ENCODE measurements at places on chromosomes 1 and 21.

- no peak for DNase-seq
Measured at GRCh38 chr1:210541680-210542358, 213.1 kb downstream of the HHAT start.

DNA sequence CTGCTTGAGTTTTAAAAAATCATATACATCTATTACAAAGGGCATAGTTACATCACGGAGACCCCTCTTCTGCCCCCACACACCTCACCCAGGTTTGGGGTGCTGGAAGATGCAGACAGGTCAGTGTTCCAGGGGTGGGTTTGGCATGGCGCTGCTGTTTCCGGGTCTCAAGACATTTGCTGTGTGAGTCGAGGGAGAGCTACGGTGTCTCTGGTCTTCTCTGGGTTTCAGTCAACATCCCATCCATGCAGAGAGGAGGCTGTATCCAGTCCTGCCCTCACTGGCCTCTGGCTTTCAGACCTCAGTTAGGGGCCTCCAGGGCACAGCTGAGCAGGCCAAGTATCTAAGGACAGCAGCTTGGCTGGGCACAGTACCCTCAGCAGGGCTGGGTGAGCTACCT lies 28.6 kb upstream of the DISP3 start:
- no peak for DNase-seq

- no peak for DNase-seq
Measured at GRCh38 chr1:36349241-36349671, 25.8 kb upstream of the EVA1B start.

DNA sequence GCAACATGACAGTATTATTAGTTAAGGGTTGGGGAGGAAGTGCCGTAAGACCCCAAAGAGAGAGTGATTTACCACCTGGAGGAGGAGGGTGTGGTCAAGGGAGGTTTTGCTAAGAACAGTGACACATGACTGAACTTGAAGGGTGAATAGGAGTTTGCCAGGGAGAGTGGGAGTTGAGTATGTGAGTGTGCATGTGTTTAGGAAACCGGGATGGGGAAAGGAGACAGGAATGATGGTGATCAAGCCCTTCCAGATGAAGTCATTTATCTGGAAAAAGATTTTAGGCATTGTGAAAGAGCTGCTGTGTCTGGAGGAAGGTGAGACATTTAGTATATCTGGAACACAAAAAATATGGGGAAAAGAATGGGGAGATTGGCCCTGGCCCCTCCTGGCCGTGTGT lies 28.1 kb upstream of the IL10 start:
- no peak for DNase-seq

DNA sequence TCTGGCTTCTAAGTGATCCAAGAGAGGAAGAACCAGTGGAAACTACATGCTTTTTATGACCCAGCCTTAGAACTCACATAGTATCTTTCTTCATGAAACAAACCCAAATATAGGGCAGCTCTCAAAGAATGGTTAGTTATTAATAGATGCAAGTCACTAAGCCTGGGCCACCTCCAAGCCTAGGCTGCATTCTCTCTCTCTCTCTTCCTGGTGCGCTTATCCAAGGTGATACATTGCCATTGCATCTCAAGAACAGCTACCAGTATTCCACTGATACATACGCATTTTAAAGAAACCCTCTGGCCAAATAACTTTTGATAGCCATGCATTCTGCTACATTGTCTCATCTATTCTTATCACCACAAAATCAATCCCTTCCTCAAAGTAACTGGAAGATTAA lies 455.6 kb upstream of the ADGRL2 start:
- DNase-seq: no peak

DNA sequence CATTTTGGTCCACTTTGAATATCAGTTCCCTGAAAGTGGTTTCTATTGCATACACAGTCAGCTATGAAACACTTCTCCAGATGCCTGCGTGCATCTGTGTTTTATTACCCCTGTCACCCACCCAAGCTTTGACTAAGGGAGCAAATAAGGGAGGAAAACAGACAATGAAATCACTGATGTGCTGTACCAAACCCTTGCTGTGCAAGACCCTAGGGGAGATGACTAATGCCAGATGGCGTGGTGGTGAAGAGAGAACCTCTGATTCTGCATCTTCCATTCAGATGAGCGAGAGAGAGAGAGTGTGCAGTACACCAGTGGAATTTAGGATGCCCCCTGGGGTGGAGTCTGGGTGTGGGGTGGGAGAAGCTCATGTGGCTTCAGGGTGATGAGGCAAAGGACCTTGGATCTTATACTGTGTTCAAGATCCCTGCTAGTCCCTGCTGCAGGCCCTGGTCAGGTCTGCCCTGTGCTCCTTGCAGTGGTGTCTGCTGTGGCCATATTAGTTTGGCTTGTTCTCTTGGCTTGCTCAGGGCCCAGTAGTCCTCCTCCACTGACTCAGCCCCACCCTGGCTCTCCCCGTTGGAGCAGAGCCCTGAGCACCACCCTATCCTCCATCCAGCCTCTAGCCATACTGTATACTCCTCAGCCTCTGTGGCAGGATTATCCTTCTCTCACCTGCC lies 18.5 kb downstream of the CLCA1 start:
- no peak for DNase-seq

DNA sequence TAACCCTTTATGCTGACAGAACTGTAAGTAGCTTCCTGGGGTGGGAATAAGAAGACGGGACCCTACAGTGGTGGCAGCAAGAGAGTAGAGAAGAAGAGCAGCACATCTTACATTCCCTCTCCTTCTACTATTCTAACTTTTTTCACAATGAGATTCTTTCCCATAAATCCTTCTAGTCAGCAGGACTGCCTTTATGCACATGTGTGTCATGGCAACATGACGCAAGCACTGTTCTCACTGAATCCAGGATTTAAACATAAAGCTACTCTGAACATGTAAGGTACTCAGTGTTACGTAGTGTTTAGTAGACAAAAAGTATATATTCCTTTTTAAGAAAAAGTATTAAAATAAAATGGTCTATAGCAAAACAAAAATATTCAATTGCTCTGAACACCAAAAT lies 309.7 kb upstream of the LYPLAL1 start:
- DNase-seq: no peak

GRCh38 chr1:230424391-230425251 lies 1.5 kb downstream of the PGBD5 start:
- DNase-seq: no peak

DNA sequence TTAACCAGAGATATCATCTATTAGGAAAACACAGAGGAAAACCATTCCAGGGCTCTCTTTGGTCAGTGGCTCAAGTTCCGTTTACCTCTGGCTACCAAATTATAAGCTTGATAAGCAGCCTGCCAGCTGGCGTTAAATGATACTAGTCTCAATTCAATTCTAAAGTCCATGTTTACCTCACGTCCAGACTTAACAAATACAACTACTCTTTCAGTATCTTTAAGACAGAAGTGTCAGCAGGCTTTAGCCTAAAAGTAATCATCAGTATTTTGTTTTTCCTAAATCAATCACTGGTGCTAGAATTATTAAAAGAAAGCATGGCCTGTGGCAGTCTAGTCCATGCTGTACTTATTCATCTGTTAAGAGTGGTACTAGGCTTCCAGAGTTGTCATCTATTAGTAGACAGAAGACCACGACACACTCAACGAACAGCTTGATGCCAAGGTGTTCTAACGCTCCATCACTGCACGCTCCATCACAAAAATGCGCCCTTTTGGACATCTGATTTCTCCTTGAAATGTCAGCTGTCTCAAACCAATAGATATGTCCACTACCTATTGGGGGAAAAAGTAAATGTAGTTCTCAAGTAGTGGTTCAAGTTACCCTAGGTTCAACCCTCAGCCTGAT lies 1.5 kb downstream of the IVNS1ABP start:
- no peak for DNase-seq

GRCh38 chr1:155012026-155012546 lies 9.5 kb downstream of the ZBTB7B start:
- no peak for DNase-seq

DNA sequence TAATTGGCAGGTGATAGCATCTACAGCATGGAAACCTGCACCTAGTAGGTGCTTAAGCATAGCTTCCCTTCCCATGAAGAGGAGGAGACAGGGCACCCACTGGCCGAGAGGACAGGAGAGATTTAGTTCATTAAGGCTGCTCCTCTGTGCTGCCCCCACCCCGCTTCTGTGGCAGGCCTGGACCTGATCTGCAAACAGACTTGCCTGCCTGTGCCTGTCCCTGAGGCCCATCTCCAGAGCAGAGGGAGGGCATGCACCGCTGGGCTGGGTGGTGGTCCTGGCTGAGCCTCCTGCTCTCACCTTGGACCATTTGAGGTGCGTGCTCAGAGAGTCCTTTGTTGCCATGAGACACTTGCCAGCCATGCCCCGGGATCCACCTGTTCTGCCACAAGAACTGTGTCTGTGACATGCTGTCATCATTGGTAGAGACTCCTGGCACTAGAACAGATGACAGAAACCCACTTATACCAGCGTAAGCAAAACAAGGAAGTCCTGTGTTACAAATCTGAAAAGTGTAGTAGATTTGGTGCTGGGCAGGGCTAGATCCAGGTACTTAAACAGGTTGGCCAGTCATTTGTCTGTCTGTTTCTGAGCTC lies 55.6 kb downstream of the PTPRF start:
- no peak for DNase-seq

DNA sequence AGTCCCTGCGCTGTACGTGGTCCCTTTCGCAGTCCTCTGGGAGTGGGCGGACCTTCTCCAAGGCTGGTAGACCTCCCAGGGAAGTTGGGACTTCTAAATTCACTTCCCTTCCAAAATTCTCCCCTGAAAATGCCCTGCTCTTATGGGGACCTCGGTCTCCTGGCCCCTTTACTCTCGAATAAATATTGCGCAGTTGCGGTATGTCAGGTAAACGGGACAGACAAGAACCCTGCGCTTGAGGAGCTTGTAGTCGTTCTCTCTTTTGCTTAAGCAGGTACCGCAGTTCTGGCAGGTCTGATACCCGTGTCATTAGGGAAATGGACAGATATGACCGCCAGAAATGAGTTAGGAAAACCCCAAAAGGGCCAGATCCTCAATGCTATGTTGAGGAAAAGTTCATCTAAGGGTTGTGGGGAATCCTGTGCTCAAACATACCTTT lies 561 bp downstream of the KIF2C start:
- peak; percentile 23 for DNase-seq

DNA sequence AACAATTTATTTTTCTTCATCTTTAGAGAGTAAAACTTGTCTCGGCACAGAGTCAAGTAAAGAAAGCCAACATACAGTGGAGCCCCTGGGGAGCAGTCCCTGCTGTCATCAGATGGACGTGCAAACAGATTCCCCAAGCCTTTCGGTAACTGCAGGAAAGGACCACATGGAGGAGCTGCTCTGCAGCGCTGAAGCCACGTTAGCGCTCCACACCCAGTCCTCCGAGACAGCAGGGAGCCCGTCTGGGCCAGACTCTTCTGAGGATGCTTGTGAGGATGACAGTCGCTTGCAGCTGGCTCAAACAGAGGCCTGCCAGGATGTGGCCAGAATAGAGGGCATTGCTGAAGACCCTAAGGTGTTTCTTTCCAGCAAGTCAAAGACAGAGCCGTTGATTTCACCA lies 77.1 kb upstream of the SCCPDH start:
- DNase-seq: no peak

GRCh38 chr1:26772687-26773086 lies 15.1 kb upstream of the PIGV start:
- no peak for DNase-seq

DNA sequence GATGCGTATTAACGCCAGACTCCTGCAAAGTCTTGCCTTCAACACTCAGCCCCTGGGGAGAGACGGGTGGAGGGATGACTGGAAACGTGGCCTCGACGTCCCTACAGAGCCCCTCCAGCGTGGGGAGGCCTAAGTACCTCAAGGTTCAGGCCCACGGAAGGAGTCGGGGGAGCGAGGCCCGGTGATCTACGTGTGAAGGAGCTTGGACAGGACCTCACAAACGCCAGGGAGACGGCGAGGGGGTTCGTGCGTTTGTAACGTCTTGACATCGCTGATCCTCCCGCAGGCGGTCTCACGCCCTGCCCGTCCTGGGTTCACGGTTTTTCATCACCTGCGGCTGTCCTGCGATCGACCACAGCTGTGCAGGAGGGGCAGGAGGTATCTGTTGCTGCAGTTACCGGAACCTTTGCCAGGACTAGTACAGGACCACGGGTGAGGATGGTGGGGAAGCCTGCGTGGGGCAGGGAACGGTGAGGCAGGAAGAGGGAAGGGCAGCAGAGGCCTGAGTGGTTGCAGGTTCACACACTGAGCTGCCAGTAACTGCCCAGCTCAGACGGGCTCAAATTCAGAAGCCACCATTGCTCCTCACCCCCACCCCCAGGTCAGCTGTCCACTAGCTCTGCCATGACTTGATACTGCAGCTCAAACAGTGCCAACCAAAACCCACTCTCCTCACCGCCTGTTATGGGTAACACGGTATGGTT lies 889 bp upstream of the CCNL2 start:
- DNase-seq: peak; percentile 35

DNA sequence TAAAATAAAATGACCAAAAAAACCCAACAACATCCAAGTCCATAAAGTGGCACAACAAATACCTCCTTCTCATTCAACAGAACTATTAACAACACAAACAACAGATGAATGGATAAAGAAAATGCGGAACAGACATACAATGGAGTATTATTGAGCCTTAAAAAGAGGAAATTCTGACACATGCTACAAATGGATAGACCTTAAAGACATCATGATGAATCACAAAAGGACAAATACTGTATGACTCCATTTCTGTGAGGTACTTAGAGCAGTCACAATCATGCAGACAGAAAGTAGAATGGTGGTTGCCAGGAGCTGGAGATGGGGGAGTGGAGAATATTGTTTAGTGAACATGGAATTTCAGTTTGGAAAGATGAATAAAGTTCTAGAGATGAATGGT lies 42.6 kb downstream of the EYA3 start:
- DNase-seq: no peak

- no peak for DNase-seq
Measured at GRCh38 chr1:175169286-175170018, 23.1 kb downstream of the KIAA0040 start.

- DNase-seq: no peak
Measured at GRCh38 chr1:5001466-5001865, 347.1 kb downstream of the AJAP1 start.

- DNase-seq: no peak
Measured at GRCh38 chr1:107405236-107405635, 264.4 kb downstream of the NTNG1 start.

GRCh38 chr1:60813071-60813470 lies 269.3 kb upstream of the NFIA start:
- no peak for DNase-seq

DNA sequence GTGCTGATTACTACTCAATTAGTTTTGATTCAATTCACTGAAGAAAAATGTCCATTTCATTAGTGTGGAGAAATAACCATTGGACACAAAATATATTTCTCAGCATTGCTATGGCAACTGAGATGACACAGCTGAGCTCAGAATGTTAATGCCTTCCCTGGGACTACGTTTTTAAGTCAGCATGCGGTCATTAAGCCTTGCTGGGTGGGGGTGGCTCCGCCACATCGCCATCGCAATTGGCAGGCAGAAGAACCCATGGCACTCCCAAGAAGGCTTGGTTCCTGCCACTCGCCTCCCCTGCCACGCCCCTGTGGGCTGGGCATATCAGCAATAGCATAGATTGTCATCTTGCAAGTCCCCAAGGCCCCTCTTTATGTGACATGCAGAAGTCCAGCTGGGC lies 256.7 kb upstream of the CAMK1G start:
- DNase-seq: no peak
